ENCODE measurements at places on chromosomes 12 and 14.
A peak's percentile ranks its signal among the peaks of the same experiment; 100 is the strongest.

- DNase-seq, result no peak
Measured at GRCh38 chr14:93271111-93271510, 61.7 kb downstream of the BTBD7 start.

DNA sequence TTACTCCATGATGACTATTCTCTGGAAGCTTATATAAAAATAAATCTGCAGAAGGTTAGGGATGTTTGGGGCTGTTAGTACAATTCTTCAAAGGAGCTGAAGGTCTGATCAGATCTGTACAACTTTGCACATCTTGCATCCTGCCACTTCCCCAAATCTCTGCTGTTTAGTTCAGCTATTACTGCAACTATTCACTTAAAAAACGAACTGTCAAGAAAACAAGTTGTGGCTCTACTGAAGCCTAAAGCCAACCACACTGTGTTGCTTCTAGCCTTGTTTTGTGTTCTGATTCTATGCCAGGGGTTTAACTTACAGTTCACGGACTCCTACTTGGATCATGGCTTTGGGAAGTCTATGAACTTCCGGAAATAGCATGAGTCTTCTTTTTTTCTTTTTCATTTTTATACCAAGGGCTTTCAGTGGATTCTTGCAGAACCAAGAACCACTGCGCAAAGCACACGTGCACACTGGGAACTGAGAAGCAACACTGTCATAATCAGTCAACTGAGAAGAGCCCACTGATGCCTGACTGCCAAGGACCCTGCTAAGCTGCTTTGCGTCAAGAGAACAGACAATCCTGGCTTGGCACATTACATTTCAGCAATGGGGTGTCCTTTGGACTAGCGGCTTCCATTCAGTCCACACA, 66.3 kb upstream of the EEA1 start:
- DNase-seq, result no peak

DNA sequence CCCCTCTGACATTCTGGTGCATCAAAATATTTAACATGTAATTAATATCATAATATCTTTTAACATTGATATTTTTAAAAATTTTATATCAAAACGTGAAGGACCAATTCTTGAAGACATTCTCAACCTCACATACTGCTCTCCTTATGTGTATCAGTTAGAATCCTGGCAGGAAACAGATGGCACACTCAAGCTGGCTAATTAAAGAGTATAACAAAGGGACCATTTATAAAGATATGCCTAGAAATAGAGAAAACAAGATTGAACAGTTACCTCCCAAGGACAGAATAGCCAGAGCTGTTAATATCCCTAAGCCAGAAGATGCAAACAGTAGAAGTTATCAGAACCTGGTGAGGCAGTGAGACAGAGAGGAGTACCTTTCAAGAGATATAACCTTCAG, 368.7 kb downstream of the NELL2 start:
- no peak for DNase-seq

GRCh38 chr12:128402486-128403243, 135.7 kb downstream of the TMEM132C start:
- DNase-seq, result no peak

- DNase-seq, result no peak
Measured at GRCh38 chr14:94401083-94401482, 12.7 kb upstream of the SERPINA1 start.

- no peak for DNase-seq
Measured at GRCh38 chr12:101671157-101671791, 26.2 kb upstream of the CHPT1 start.

DNA sequence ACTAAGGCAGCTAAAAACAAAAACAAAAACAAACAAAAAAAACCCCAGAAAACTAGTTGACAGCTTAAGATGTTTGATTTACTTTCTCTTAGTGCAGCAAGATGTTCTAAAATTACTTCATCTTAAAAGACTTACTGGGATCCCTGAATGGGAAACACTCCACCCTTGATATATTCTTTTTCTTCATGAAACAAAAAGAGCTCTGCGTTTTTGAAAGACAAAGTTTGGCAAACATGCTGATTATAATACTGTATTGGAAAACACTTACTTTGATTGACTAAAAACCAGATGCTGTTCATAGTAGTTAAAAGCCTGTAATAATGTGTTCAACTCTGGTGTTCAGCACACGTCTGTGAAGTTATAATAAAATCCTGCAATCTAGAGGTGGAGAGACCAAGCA, 136.8 kb downstream of the SRGAP1 start:
- DNase-seq, result no peak

- no peak for DNase-seq
Measured at GRCh38 chr14:105155681-105156413, 12.7 kb downstream of the JAG2 start.

DNA sequence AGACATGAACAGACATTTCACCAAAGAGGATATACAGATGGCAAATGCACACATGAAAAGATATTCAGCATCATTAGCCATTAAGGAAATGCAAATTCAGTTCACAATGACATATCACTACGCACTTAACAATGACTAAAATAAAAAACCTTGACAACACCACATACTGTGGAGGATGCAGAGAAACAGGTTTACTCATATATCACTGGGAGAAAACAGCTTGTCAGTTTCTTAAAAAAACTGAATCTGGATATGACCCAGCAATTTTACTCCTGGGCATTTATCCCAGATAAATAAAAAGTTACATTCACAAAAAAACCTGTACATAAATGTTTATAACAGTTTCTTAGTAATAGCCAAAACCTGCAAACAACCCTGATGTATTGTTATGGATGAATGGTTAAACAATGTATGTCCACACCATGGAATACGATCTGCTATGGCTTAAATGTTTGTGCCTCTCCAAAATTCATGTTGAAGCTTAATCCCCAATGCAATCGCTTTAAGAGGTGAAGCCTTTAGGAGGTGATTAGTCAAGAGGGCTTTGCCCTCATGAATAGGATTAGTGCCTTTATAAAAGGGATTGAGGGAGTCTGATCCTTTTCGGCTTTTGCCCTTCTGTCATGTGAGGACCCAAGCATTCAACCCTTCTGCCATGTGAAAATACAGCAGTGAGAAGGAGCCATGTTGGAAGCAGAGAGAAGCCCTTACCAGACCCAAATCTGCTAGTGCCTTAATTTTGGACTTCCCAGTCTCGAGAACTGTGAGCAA, 36.0 kb upstream of the PPP4R3A start:
- DNase-seq, result no peak

- DNase-seq, result no peak
Measured at GRCh38 chr14:68333262-68333661, 459.6 kb downstream of the ZFP36L1 start.

GRCh38 chr12:93061473-93062419, 132.7 kb upstream of the EEA1 start:
- DNase-seq, result no peak

DNA sequence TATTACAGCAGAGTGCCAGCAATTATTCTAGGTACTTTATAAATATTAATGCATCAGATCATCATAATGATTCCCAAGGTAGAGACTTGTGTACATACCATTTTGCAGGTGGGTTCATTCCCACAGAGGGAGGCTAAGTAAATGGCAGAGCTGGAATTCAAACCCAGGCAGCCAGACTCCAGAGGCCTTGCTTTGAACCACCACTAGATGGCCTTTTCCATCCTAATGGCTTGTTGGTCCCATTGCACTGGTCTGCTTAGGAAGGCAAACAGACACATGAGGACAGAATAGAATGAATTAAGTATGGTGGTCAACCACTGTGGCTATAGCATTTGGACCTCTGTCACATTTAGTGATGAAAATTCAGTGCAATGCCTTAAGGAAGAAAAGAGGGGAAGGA, 158.7 kb downstream of the METTL25 start:
- DNase-seq, result no peak

- no peak for DNase-seq
Measured at GRCh38 chr12:33724867-33725266, 285.2 kb upstream of the SYT10 start.

DNA sequence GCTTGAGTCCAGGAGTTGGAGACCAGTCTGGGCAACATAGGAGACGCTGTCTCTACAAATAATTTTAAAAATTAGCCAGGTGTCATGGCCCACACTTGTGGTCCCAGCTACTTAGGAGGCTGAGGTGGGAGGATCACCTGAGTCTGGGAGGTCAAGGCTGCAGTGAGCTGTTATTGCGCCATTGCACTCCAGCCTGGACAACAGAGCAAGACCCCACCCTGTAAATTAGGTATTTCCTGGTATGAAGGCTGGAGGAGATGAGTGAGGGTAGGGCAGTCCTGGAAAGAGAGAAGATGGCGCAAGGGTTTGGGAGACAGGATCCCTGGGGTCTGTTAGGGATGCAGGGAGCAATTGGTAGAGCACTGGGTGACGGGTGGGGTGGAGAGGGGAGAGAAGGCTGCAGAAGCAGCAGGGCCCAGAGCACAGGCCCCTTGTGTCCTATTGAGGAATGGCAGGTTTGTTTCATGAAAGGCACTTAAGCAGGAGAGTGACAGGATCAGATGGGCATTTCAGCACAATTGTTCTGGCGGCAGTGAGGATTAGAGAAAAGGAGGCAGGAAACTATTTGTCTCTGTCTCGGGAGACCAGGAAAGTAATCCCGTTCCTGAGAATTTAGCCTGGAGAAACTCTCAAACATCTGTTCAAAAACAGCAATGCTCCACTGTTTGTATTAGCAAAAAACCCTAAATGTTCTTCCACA, 47.2 kb upstream of the KTN1 start:
- no peak for DNase-seq

GRCh38 chr14:60008042-60008441, 83.7 kb upstream of the PCNX4 start:
- no peak for DNase-seq

GRCh38 chr12:123389560-123390351, 5.8 kb downstream of the KMT5A start:
- peak; percentile 5 for DNase-seq

GRCh38 chr14:52683985-52684520, 11.3 kb downstream of the ERO1A start:
- no peak for DNase-seq

GRCh38 chr12:104657726-104658484, 201.2 kb downstream of the CHST11 start:
- DNase-seq, result no peak

- no peak for DNase-seq
Measured at GRCh38 chr12:94183708-94184379, 35.5 kb downstream of the PLXNC1 start.

GRCh38 chr14:48193893-48194292, 518.5 kb upstream of the MDGA2 start:
- DNase-seq, result no peak

Data from effector memory CD4-positive, alpha-beta T cell (primary cell).